ENCODE measurements at places on chromosomes 5 and 9.

DNA sequence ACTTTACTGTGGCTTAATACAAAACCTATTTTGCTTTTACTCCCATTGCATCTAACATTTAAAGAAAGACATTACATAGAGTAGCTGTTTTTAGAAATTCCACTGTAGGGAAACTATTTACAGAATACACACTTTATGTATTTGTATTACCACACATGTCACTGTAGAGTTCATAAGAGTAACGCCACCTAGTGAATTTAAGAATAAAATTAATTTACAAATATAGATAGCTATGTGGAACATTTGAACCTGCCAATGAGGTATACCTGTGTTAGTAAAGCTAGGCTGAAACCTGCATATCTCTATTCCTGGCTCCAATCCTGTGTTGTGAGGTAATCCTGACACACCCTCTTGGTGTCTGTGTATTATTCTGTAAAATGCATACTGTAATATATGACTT, 234.4 kb downstream of the MAST4 start:
- no peak for DNase-seq

GRCh38 chr5:133926489-133927299, 41.7 kb downstream of the C5orf15 start:
- no peak for DNase-seq

DNA sequence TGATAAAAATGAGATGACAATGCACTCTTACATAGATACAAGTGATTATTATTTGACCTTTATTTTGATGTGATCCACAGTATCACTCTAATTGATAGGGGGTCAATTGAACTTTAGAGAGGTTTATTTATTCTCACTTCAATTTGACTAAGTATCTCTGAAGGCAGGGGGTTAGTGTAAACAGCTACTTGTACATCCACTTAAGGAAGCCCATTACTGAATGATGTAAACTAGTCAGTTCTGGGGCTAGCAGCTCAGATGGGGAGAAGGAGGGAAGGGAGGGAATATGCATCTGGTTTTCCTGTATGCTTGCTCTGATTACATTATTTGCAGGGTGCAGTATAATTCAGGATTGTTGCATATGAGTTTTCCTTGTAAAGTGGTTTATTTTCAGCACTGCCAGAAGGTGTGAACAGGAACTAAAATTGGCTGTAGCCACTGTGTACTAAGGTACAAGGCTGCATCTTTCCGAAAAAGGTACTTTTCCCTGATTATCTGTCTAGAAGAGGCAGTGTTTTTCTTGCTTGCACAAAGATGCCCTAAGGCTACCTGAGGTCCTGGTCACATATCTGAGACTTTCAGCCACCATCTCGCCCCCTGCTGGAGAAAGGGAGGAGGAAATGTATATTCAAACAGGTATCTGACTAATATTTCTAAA, 51.2 kb downstream of the MRPS27 start:
- no peak for DNase-seq

DNA sequence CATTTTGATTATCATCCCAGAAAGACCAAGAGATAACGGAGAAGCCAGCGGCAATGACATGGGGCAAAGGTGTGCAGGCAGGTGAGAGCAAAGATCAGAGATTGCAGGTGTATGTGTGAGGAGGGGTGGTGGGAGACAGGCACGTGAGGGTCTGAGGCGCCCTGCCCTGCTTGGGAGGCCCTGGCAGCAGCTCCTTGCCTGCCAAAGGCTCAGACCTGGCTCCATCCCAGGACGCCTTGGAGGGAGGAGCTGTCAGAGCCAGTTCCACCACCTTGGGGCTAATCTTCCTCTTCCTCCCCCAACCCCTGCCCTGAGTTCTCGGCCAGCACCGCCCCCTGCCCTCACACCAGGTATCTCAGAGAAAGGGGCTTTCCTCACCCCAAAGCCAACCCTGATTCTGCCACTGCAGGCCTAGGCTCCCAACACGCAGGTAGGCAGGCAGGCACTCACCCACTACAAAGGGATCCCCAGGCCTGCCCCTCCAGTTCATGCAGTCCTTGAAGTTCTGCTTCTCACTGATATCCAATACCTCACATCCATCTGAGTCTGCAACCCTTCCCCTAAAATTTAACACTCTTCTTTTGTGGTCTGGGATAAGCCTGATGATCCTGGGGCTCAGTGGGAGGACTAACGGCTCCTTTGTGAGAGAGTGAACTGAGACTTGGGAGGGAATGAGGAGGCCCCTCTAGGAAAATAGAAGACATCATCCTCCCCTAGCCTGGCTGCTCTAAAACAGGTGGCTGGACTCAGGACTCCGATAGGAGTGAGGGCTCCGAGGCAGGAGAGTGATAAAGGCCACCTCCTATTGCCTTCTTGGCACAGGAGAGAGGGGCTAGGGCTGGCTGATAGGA, 1.8 kb downstream of the AQP3 start:
- DNase-seq = no peak

- no peak for DNase-seq
These were observed 335.3 kb downstream of the SLIT3 start for GRCh38 chr5:168965638-168966037.

DNA sequence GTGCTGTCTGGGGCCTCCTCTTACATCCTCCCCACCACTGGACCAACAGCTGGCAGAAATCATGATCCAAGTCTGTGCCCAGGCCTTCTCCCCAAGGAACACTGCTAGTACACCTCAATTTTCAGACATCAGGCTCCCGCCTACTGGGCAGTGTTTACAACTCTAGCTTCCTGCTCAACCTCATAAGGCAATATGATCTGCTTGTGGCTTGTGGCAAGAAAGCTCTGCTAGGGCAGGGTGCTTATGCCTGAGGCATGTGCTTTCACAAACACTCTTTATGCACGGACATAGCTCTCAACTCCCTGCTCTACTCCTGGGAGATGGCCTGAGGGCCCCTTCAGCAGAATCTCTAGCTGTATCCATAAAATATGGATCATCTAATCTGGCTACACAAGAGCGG, 32.5 kb downstream of the SH3TC2 start:
- no peak for DNase-seq

GRCh38 chr9:112443200-112443599, 43.4 kb upstream of the KIAA1958 start:
- no peak for DNase-seq

DNA sequence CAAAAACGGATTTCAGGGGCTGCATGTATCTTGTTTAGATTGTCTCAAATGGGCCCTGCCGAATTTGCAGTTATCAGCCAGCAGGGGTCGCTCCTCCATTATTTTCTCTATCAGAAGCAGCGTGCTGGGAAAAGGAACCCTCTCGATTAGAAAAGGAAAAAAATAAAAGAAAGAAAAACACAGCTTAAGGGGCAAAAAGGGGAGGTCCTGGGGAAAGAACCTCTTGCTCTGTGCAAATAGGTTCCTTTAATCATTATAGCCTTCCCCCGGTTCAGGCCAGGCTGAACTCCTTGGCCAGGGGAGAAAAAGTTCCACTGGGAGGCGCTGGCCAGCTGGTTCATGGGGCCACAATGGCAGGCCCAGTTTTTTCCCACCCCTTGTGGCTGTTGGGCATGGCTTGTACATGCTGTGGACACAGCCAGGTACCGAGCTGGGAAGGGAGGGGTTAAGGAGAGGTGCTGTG, 25.0 kb upstream of the CAPSL start:
- DNase-seq = no peak

GRCh38 chr9:99833735-99834134, 12.1 kb downstream of the NR4A3 start:
- no peak for DNase-seq

DNA sequence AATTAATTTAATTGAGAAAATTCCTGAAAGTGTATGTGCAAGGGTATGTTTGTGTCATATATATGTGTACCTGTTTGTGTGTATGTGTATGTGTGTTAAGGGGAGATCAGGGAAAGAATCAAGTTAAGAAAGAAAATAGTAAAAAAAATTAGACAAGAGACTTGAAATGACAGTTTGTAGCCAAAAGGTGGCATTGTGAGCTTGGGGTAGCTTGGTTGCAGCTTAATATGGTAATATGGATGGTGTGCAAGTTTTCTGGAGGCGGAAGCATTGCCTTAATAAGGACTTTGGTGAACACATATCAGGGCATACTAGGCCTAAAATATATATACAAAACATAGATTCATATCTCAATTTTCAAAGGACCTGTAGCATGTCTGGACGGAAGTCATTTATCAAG, 129.9 kb downstream of the INSYN2B start:
- no peak for DNase-seq

DNA sequence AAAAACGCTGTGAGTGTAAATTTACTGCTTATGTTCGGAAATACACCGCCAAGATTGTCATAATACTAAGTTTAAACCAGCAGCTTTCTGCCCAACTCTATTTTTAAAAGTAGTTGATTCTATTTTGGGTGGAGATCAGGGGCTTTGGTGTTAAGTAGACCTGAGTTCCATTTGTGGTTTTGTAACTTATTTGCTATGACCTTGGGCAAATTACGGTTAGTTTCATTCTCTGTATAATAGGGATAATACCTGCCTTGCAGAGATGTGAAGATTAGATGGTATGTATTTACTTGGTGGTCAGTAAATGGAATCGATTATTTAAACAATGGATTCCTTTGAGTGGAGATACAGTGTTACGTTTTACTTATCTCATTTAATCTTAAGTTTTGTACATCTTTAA, 1.6 kb downstream of the RAD23B start:
- no peak for DNase-seq
